ENCODE measurements at places on chromosomes 1 and 21.
A peak's percentile ranks its signal among the peaks of the same experiment; 100 is the strongest.

DNA sequence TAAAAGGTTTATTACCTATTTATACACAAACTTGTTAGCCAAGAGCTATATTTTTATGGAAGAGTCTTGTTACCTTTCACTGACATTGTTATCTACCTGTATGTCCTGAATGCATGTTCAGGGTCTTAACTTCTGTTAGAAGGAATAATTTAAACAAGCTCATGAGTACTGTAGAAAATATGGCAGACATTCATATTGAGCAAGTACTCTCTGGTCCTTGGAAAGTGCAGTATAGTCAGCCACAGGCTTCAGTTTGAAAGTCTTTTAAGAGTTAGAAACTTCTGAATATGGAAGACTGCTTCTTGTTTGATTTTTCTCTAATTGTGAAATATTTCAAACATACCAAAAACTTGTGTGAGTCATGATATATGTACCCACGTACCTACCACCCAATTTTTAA is 16.6 kb downstream of the DIP2A start:
- DNase-seq = no peak

GRCh38 chr1:180112984-180113647 is 41.6 kb upstream of the QSOX1 start:
- peak; percentile 15 for DNase-seq

GRCh38 chr1:12436817-12437599 is 181.0 kb downstream of the DHRS3 start:
- DNase-seq = no peak

DNA sequence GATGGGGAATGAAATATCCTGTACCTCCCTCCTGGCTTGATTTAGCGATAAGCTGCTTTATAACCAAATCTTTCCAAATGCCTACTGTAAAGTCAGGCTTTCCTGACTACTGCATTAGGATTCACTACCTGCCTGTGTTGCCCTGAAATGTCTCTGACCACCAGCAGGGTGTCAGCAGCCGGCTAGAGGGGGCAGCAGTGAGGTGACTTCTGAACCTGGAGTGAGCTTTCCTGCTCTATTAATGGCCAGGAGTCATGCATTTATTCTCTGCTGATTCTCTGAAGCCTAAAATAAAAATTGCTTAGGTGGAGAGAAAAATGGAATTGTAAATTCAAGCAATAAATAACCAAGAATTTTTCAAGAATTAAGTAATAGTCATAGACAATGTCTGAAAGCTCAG is 2.5 kb downstream of the BACE2 start:
- peak; percentile 27 for DNase-seq

DNA sequence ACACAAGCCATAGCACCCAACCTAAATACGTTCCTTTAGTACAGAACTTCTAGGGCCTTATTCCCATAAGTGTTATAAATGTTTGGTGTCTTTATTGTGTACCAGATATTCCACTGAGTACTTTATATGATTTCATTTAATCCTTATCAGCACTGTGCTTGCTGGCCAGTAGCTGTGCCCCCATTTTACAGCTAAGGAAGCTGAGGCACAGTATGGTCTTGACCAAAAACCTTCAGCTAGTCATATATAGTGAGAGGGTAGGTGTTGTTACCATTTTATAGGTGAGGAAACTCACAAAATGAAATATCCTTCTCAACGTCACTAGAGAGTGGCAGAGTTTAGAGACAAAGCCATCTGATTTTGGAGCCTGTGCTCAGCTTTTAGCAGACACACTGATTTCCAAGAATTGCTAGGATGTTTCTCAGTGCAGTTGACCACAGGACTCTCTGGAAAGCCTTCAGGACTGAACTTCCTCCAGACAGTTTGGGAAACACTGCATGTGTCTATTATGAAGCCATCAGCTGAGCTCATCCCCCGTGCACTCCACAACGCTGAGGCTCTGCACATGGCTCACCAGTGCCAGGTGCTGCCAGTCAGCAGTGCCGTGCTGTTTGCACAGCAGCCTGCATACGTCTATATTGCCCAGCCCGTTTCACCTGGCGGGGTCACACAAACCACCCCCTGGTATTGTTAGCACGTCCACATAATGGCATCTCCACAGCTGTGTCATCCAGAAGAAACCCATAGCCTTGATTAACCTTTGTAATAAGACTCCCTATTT is 15.4 kb downstream of the NPPA start:
- DNase-seq = no peak

- DNase-seq = no peak
Observed at GRCh38 chr1:108862017-108862610, 5.2 kb upstream of the AKNAD1 start.

- DNase-seq = no peak
Observed at GRCh38 chr1:18348354-18348753, 132.4 kb upstream of the KLHDC7A start.

DNA sequence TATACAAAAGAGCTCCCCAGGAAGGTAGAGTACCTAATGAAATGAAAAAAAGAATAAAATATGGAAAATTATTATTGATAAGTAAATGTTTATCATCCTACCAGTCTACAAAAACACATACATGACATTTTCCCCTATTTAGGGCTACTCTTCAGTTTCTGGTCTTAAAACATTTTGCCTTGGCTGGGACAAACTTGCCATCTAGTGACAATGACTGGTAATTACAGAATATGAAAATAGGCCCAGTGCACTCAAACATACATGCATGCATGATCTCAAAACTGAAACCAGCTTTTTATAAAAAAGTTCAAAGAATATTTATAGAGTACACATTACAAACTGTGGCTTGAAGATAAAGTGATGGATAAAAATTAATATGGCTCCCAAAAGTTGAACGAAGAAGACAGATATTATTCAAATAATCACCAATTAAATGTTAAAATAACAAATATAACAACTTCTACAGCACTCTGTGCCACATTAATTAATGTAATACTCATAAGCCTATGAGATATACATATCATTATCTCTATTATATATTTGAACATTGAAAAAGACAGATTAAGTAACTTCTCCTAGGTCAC is 10.5 kb upstream of the RNPC3 start:
- no peak for DNase-seq

- no peak for DNase-seq
Observed at GRCh38 chr1:210696709-210697108, 368.0 kb downstream of the HHAT start.

GRCh38 chr1:88647749-88648415 is 36.2 kb upstream of the PKN2 start:
- no peak for DNase-seq

DNA sequence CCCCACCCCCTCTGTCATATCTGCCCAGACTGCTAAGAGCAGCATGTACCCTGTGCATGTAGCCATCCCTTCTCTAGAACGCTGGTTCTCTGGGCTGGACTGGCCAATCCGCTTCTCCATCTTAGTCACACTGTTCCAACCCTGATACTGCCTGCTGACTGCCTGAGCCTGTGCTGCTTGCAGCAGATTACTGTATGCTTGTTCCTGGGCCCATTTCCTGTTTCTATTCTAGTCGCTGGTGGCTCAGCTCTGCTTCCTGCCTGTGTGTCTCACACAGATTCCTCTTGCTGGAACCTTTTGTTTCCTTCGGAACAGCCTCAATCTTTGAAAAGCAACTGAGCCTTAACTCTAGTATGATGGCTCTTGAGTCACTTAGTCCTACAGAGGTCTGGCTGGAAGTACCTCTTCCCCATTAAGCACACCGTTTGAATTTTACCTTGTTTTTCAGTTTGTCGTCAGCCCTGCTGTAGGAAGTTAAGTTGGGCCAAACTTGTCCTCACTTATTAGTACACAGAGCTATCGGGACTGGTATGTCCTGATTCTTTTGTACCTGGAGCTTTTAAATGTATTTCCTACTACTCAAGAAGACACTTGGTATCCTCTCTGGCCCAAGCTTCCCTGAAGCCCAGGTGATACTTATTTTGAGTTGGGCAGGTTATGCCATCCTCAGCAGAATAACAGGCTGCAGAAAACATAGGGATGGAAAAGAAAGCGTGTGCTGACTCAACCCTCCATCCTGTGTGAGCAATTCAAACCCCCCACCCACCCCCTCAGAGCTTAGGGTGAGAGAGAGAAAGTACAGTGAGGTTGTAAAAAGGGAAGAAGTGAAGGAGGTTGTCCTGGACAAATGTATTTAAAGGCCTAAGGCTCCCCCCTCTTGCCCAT is 43.4 kb upstream of the PIGV start:
- DNase-seq = no peak

- no peak for DNase-seq
Observed at GRCh38 chr1:1033731-1034438, 14.0 kb downstream of the AGRN start.

GRCh38 chr1:181061487-181061886 is 27.0 kb upstream of the IER5 start:
- DNase-seq = no peak

GRCh38 chr1:209647156-209647555 is 5.1 kb downstream of the LAMB3 start:
- no peak for DNase-seq

- DNase-seq = no peak
Observed at GRCh38 chr1:66944330-66945274, 19.8 kb downstream of the MIER1 start.

- no peak for DNase-seq
Observed at GRCh38 chr1:197284325-197284724, 16.3 kb downstream of the CRB1 start.

- no peak for DNase-seq
Observed at GRCh38 chr1:22687191-22687590, 23.4 kb upstream of the EPHB2 start.

- no peak for DNase-seq
Observed at GRCh38 chr1:72724951-72725861, 442.9 kb upstream of the NEGR1 start.

GRCh38 chr1:75719810-75720209 is 4.7 kb upstream of the ACADM start:
- no peak for DNase-seq

DNA sequence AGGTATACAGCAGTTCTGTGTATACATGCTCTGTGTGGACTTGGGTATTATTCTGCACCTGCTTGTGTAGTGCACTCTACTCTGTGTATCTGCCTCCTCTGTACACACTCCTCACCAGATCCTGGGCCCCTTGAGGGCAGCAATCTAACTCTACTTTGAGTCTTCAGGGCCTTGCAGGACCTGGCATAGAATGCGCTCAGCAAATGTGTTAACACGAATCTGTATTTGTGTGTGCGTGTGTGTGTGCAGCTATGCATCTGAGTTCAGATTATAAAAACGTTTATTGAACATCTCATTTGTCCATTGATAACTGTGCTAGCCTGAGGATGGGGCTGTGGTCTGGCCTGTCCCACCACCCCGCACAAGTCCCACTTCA is 3.9 kb upstream of the MEF2D start:
- no peak for DNase-seq

- no peak for DNase-seq
Observed at GRCh38 chr21:38221594-38221993, 35.2 kb upstream of the KCNJ15 start.

DNA sequence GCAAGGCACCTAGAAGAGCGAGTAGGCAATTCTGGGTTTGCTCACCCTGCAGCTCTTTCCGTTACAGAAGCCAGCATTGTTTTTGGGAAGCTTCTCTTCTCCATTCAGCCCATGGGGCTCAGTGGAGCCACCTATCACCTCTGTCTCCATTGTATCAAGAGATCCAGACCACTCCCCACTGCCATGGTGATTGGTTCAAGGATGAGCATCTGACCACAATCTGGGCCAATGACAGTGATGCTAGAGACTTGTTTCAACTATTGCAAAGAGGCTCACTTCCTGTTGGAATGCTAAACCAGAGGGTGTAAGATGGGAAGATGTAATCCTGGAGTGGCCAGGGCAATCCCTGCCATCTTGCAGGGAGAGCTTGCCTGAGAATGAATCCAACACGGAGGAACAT is 6.6 kb downstream of the SPATA21 start:
- DNase-seq = no peak

DNA sequence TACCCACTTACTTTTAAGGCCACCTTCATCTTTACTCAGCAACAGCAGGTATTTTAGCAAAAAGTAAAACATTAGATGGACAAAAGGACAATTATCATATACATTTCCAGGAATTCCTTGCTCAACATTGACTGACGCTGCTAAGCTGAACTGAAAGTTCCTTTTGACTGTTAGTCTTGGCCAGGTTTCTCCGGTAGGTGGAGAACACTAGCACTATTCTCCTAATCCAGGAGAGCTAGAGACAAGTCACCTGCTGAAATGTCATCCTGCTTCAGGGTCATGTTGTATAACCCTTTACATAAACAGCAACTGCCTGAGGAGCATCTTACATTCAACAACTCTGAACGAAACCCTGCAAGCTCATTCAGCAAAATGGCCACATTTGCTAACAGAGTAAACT is 109.0 kb upstream of the ESRRG start:
- no peak for DNase-seq

- DNase-seq = peak; percentile 33
Observed at GRCh38 chr21:37220433-37220980, 46.6 kb downstream of the VPS26C start.

- peak; percentile 50 for DNase-seq
Observed at GRCh38 chr1:81305997-81306452, 494.7 kb upstream of the ADGRL2 start.

GRCh38 chr1:93516164-93516563 is 68.2 kb downstream of the FNBP1L start:
- no peak for DNase-seq

- DNase-seq = peak; percentile 97
Observed at GRCh38 chr1:149887456-149888246, 11.7 kb upstream of the BOLA1 start.

DNA sequence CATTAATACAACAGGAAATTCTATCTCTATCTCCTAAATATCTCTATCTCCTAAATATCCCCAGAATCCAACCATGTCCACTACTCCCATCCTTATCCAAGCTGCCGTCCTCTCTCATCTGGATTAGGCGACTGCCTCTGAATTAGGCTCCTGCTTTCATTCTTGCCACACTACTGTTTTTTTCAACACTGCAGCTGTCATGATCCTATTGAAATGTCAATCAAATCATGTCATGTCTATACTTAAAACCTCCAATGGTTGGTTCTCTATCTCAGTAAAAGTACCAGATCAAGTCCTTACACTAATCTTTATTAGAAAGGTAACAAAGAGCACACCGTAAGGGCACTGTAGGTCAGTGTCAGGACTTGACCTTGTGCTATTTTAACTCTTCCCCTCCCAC is 82.0 kb upstream of the NFIA start:
- DNase-seq = no peak

Data from right renal cortex interstitium (tissue), 3 donors.